ENCODE measurements at places on chromosomes 11 and 22.

GRCh38 chr22:23801238-23801821 is 14.6 kb downstream of the SMARCB1 start:
- no peak for ATAC-seq

GRCh38 chr11:63598556-63598955 is 15.7 kb downstream of the PLAAT3 start:
- ATAC-seq = no peak

DNA sequence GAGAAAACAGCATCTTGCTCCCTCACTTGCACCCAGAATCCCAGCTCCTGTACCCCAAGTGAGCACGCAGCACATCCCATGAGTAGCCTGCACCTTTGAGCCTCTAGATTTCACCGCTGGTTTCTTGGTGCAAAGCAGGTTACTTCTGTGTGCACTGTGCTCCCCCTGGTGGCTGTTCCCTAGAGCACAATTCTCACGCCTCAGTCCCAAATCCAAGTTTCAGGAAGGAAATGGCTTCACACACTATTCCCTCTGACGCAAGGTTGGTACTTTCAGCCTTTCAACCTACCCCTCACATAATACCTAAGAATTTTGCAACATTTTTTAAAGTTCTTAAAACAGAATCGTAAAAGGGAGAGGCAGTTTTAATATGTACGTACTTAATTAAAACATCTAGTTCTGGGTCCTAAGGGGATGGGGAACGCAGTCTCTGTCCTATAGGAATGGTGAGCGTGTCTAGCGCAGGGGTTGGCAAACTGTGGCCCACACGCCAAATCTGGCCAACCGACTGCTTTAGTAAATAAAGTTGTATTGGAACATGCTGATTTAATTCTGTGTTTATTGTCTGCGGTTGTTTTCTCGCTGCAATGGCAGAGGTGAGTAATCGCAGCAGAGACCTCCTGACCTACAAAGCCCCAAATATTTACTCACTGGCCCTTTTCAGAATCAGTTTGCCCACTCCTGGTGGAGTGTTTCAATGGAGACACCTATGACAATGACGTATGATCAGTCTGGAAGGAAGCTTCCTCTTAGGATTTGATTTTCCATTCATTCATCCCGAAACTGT is 27.5 kb downstream of the DHCR7 start:
- no peak for ATAC-seq

DNA sequence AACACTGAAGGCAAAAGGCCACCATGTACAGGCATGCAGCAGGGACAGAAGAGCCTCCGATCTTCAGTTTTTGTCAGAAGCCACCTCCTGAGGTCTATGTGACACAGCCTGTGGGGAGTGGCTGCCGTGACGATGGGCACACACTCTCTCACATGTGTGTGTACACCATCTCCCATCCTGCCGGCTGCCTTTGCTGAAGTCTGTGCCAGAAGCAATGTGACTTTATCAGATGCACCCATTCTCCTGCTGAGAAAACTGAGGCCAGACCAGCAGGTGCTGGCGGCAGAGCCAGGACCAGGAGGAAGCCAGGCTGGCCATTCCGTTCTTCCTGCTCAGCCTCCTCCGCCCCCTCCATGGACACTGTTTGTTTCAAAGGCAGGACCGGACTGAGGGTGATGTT is 16.7 kb downstream of the SHANK2 start:
- ATAC-seq = no peak

DNA sequence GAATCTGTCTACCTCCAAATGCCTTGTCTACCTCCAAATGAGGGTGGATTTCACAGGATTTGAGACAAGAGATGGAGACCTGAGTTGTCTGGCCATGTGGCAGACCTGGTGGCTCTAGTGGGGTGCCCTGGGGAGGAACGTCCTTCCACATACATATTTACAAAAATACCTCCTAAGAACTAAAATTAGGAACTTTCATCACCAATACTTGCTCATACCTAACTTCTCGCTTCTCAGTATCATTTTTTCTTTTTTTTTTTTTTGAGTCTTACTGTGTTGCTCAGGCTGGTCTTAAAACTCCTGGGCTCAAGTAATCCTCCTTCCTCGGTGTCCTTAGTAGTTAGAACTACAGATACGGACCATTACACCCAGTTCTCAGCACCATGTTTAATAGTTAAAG is 117.9 kb downstream of the MED15 start:
- no peak for ATAC-seq

- ATAC-seq = no peak
These were observed 38.4 kb downstream of the GDPD5 start for GRCh38 chr11:75487365-75487764.

DNA sequence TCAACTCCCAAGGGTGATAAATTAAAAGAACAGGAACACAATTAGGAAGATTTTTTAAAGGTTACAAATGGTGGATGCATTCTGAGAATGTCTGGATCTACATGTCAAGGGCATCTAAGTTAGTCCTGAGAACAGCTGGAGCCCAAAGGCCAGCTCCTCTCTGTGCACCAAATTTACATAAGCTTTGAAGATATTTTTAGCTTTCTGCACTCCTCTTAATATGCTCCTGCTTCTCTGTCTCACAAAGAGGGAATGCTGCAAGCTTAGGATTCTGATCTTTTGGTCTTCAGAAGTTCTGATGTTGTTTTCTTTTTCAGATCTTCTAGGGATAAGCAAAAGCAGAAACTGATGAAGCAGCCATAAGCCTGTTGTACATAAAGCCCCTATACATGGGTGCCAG is 309.8 kb upstream of the NCAM1 start:
- ATAC-seq = no peak

- ATAC-seq = no peak
These were observed 154.4 kb downstream of the NAV2 start for GRCh38 chr11:19867064-19867463.

All from SK-N-SH treated with all-trans-retinoic acid at 6 μM for 48 hours (cell line).